ENCODE measurements at places on chromosomes 11 and 22.

GRCh38 chr11:36377759-36378564 lies 81.9 kb downstream of the PRR5L start:
- no peak for DNase-seq

DNA sequence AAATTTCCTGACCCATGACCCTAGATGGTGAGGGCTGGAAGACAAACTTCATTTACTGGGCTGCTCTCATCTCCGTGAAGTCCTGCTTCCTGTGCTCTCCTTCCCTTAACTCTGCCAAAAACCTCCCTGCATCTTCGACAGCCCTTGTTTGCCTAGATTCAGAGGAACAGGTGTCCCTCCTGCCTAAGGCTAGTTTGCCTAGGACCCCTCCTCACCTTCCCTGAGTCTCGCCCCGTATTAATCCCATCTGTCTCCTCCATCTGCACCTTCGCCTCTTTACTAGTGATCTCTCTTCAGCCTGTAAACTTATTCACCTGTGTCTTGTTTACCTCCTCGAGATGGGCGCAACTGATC lies 33.1 kb downstream of the EIF3F start:
- DNase-seq = no peak

DNA sequence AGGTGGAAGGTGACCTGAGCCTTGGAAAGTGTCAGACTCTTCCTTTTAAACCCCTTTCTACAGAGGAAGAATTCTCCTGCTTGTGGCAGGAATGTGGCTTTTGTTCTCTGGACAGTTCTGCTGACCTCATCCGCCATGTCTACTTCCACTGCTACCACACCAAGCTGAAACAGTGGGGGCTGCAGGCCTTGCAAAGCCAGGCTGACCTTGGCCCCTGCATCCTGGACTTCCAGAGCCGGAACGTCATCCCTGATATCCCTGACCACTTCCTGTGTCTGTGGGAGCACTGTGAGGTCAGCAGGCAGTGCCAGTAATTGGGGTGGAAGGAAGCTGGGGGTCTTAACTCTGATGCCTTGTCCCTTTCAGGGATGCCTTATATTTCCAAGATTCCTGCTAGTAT lies 9.3 kb downstream of the HINFP start:
- DNase-seq = no peak

GRCh38 chr11:71146846-71147245 lies 105.5 kb downstream of the SHANK2 start:
- no peak for DNase-seq

DNA sequence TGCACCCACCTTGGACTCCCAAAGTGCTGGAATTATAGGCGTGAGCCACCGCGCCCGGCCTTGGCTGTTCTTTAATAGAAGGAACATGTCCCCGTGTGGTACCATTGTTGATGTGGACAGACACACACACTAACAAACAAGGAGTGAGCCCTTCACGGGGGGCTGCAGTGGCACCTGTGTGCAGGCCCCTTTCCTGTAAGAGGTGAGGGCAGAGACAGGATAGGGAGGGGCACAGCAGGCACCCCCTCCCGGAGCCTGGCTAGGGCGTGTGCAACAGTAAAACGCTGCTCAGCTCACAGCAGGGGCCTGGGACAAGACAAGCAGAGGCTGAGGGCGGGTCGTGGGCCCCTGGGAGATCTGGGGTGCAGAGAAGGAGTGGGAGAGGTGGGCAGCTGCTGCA lies 37.8 kb downstream of the GRIK4 start:
- DNase-seq = no peak

DNA sequence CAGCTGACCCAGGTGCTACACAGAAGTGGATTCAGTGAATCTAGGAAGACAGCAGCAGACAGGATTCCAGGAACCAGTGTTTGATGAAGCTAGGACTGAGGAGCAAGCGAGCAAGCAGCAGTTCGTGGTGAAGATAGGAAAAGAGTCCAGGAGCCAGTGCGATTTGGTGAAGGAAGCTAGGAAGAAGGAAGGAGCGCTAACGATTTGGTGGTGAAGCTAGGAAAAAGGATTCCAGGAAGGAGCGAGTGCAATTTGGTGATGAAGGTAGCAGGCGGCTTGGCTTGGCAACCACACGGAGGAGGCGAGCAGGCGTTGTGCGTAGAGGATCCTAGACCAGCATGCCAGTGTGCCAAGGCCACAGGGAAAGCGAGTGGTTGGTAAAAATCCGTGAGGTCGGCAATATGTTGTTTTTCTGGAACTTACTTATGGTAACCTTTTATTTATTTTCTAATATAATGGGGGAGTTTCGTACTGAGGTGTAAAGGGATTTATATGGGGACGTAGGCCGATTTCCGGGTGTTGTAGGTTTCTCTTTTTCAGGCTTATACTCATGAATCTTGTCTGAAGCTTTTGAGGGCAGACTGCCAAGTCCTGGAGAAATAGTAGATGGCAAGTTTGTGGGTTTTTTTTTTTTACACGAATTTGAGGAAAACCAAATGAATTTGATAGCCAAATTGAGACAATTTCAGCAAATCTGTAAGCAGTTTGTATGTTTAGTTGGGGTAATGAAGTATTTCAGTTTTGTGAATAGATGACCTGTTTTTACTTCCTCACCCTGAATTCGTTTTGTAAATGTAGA lies 1.7 kb downstream of the MALAT1 start:
- no peak for DNase-seq

DNA sequence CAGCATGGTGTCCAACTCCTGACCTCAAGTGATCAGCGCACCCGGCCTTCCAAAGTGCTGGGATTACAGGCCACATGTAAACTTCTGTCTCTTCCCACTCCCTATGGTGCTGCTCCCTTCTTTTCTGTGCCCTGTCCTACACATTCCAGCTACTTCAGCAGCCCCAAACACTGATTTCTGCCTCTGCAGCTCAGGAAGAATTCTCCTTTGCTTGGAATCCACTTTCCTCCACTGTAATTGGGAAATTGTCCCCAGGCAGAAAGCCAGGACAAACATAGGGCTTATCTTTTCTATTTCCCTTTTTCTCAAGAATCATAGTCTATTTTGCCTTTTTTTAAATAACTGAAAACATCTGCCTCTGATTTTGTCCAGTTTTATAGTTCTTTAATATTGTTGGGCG lies 21.3 kb upstream of the DRG1 start:
- DNase-seq = no peak

Data from stimulated activated CD4-positive, alpha-beta T cell treated with anti-CD3 and anti-CD28 coated beads, TNF-alpha, amount 100 ng/mL, for 1 hour (primary cell).